ENCODE measurements at places on chromosomes 3 and 15.
A peak's percentile ranks its signal among the peaks of the same experiment; 100 is the strongest.

- no peak for DNase-seq
Observed at GRCh38 chr3:9617056-9617455, 32.2 kb upstream of the MTMR14 start.

DNA sequence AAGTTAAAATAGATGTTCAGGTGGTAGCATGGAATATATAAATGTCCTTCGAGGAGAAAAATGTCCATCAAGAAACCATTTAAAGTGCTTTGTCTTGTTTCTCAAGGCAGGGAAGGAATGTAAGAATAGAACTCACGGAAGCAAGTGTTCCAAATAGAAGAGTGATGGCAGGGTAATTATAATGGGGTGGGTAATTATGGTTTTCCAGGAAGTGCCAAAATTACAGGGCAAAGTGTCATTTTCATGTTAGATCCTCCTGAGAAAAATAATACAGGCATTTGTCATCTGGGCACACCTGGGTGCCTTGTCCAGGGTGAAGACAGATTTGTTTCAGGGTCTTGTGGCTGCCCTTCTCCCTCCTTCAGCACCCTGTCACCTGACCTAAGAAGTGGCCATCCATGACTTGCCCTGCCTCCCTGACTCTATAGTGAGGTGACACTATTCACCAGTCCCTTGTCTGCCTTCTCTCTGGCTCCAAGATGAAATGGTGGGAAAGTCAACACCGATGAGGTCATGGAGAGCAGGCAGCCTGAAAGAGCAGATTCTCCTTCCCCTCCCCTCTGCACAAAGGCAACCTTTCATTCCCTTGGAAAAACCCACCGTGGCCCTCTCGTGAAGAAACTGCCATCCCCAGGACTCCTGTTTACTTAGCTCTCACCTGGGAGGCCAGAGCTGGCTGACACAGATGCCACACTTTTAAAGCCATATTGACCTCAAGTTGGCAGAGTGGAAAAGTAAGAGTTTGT is 45.1 kb upstream of the AMOTL2 start:
- no peak for DNase-seq

GRCh38 chr15:60389261-60390077 is 8.3 kb downstream of the ANXA2 start:
- DNase-seq, result peak; percentile 56

GRCh38 chr3:172591876-172592771 is 68.9 kb upstream of the TNFSF10 start:
- peak; percentile 91 for DNase-seq

DNA sequence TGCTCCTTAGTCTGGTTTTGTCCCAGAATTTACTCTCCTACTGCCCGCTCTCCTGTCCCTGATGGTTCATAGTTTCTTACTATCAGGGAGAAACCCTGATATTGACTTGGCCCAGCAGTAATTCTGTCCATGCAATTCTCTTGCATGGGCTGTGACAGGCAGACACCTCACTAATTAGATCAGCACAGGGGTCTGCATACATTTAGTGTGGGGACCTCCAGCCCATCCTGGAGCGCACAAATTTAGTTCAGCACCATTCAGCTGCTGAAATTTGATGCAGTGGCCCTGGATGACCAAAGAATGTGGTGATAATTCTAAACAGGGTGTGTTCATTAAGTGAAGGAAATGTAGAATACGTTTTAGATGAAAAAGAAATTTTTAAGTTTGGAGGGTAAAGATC is 555.5 kb upstream of the TBL1XR1 start:
- no peak for DNase-seq

GRCh38 chr3:25831578-25831977 is 41.7 kb downstream of the OXSM start:
- no peak for DNase-seq

DNA sequence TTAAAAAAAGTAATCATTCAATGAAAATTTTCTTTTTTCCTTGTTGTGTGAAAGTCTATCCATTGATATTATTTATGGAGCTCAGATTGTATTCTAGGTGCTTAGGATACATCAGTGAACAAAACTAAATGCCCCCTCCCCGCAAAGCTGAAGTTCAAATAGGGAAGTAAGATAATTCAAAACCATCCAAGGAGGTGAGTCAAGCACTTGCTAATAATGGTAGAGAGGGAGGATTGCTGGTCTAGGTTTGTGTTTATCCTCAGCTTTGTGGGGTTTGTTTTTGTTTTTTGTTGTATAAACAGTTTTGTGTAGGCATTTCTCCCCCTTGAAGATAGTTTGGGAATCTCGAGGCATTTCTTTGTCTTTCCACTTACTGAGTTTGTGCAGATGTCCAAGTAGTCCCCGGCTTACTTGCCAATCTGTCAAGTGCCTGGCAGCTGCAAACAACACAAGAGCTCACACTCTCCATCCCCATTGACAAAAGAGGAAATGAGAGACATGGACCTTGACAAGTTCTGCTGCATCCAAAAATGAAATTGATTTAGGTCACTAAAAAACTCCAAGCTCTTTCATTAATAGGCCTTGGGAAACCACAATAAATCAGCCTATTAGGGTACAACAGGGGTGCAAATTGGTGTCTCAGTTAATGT is 575.8 kb upstream of the TBL1XR1 start:
- DNase-seq, result no peak

GRCh38 chr3:109696932-109697331 is 359.6 kb upstream of the DPPA4 start:
- DNase-seq, result no peak

DNA sequence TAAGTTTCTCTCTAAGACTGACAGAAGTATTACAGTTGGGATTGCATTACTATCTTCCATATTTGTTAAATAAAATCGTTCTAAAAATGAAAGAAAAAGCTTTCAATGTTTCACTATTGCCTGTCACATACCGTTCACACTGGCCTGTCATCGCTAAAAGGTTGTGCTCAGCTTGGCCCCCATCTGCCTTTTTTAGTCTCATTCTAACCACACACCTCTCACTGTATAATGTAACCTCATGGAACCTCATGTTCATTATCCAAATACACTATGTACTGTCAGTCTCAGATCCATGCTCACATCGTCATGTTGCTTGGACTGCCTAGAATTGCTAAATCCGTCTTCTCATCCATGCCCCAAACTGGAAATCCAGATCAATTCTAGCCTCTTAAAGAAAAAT is 637.8 kb upstream of the ROBO1 start:
- DNase-seq, result no peak

- no peak for DNase-seq
Observed at GRCh38 chr15:40106203-40107161, 2.2 kb downstream of the BMF start.

GRCh38 chr3:31701286-31701685 is 168.6 kb downstream of the STT3B start:
- DNase-seq, result no peak

DNA sequence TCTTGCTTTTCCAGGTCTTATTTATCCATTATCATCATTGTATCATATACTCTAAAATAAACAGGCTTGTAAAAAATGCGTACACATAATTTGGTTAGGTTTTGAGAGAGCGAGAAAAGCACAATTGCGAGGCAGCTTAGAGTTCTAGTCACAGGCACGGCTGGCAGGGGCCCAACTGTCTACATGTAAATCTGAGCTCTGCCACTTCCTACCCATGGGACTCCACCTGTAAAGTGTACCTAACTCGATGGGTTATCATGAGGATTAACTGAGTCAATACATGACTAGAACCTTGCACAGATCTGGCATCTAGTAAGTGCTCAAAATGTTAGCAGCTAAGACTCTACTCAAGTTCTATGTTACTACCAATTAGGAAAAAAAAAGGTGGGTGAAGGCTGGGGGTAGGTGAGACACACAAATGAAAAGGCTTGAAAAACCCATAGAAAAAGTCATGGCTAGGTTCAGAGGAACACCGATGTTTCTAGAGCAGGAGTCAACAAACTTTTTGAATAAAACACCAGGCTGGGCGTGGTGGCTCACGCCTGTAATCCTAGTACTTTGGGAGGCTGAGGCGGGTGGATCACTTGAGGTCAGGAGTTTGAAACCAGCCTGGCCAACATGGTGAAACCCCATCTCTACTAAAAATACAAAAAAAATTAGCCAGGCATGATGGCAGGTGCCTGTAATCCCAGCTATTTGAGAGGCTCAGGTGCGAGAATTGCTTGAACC is 36.2 kb downstream of the GLB1 start:
- no peak for DNase-seq

- no peak for DNase-seq
Observed at GRCh38 chr3:126549861-126550487, 8.8 kb downstream of the C3orf22 start.

- no peak for DNase-seq
Observed at GRCh38 chr3:124860599-124860998, 26.6 kb downstream of the ITGB5 start.

DNA sequence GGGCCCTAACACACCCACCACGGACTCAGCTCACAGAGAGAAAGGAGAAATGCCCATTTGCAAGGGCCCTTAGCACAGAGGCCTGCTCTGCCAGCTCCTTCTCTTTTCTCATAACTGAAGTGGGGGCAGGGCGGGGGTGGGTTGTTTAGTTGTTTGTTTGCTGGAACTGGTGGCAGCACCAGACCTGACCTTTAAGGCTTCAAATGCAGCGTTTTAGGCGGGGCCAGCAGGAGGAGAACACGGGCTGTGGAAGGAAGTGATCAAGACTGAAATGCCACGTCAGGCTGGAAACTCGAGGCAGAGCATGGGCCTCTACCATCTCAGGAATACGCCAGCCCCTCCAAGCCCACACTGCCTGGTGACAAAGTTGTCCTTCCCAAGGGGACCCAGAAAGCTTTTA is 9.3 kb downstream of the CACNA2D2 start:
- no peak for DNase-seq

DNA sequence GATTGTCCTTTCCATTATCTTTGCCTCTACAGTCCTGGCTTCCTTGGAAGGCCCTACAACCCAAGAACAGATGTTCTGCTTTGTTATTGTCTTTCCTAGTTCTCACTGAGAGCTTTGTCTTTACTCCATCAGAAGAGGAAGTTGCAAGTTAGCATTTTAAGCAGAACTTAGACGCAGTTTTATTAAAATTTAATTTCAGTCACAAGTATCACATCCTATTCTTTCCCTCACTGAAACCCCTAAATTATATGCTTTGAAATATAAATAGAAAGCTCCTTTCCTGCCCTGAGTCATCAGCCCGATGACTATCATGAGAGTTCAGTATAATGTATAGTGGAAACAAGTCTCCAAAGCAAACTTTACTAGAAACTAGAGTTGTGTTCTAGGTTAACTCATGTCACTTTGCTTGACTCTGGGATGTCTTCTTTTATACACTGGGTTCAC is 291.2 kb upstream of the RBMS3 start:
- no peak for DNase-seq

DNA sequence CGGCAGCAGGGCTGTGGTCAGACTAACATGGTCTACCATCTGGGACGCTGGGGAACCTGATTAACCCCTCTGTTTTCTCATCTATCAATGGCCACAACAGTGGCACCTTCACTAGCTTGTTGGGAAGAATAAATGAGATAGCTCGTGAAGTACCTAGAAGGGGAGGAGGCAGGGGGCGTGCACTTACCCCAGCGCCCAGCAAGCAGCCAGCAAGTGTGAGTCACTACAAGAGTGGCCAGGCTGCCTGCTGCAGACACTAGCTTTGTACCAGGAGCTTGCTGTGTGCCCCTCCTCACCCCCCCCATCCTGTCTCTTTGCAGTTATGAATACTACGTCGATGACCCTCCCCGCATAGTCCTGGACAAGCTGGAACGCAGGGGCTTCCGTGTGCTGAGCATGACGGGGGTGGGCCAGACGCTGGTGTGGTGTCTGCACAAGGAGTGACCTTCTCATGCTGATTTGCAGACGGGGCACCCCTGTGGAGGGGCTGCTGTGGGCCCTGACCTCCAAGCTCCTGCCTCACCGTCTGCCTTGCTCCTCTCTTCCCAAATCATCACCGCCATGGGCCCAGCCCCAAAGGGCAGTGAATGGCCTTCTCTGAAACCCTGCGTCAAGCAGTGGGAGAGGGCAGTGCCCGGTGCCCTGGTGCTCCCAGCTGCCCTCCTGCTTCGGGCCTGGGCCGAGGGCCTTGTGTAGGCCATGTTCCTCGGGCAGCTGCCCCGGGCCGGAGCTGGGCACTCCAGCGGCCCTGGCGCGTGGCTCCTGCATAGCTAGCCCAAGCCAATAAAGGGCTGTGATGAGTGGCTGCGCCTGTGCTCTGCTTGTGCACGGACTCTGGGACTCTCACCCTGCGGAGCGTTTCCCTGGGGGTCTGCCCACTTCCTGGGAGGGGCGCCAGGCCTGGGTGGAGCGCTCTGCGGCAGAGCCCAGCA is 2.6 kb upstream of the C15orf62 start:
- no peak for DNase-seq

GRCh38 chr3:64408770-64409169 is 183.5 kb upstream of the PRICKLE2 start:
- DNase-seq, result no peak

DNA sequence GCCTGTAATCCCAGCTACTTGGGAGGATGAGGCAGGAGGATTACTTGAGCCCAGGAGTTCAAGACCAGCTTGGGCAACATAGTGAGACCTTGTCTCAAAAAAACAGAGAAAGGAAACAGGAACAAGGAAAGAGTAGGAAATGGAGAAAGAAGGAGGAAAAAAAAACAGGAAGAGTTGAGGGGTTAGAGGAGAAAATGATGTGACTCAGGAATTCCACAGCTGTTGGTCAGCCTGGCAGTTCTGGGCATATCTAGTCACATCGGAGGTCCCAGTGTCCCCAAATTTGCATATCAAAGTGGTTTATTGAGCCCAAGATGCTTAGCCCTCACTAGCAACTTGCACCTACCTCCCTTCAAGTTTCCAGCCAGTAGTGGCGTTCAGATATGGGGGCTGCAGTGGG is 18.8 kb upstream of the JMJD7 start:
- DNase-seq, result no peak

GRCh38 chr3:133563186-133563591 is 10.3 kb upstream of the CDV3 start:
- DNase-seq, result no peak

DNA sequence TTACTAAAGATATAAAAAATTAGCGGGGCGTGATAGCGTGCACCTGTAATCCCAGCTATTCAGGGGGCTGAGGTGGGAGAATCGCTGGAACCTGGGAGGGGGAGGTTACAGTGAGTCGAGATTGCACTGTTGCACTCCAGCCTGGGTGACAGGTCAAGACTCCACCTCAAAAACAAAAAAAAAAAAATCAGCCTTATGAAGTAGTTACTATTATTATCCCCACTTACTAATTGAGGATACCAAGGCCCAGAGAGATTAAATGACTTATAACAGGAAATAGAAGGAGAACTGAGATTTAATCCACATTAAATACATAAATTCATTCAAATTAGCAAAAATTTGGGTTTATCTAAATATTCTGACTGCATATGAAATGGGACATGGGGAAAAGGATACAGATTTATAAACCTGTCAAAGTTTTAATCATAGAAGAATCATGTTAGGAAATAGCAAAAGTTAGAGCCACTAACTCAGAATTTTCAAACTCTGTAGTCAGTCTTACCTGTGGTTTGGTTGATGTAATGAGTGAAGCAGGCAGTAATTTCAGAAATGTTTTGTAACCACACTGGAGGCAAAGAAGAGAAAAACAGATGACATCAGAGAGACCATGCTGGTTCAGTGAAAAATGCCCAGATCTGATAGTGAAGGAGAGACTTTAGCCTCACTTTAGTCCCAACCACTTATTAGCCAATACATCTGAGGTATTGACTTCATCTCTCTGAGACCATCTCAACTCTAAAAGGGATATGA is 25.0 kb upstream of the ACAP2 start:
- no peak for DNase-seq

- DNase-seq, result no peak
Observed at GRCh38 chr15:69298697-69299441, at the start of gene PAQR5. PAQR5 (plus strand) TSS chr15:69298912; CDS start chr15:69360081, 61,169 bp downstream.

Data from activated CD8-positive, alpha-beta T cell treated with anti-CD3 and anti-CD28 coated beads, Interleukin-2, amount 10 ng/mL, durations not matched to agents 7 days and 5 days (primary cell).